ENCODE measurements at places on chromosomes 5 and 9.
A peak's percentile ranks its signal among the peaks of the same experiment; 100 is the strongest.

GRCh38 chr9:72579880-72580550 is 58.6 kb downstream of the TMC1 start:
- DNase-seq, result peak; percentile 40

DNA sequence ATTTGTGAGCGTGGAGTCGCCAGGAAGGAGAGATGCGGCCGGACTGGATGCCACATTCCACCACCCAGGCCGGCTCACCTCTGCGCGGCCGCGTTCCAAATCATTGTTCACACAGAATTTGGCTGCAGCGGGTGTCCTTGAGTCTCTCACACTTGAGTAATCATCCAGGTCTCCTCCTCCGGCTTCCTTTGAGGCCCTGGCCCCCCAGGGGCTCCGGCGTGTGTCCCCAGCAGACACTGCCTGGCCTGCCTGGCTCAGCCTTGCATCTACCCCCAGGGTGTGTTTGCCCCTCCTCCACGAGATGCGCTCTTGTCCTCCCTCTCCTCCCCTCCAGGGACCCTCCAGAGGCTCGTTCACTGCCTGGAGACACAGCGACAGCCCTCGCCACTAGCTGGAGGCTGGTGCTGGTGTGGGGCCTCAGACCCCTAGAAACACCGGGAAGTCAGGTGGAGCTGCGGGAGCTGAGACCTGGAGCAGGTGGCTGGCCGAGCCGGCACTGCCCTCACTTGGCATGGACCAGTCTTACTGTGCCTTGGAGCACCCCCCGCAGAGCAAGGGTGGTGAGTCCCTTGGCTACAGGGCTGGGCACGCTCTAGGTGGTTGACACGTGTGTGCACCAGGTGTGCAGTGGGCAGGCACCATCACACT is 7.0 kb upstream of the SLC9A3 start:
- no peak for DNase-seq

DNA sequence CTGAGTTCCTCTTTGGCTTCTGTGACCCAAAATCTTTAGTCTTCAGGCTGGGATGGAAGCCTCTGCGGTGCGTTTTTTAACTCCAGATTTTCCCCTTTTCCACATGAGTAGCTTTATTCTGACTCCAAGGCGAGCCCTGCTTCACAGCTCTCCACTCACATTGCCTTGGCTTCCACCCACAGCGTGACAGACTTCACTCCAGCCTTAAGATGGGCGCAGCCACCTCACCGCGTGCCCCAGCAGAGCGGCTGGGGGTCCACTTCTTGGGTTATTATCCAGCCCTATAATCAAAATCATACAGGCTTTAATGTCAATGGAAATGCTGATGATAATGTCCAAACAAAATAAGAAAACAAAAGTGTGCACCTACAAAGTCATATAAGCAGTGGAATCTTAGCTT is 1.2 kb downstream of the EXOC3 start:
- DNase-seq, result no peak

GRCh38 chr5:64632251-64632650 is 58.1 kb upstream of the SHISAL2B start:
- no peak for DNase-seq

DNA sequence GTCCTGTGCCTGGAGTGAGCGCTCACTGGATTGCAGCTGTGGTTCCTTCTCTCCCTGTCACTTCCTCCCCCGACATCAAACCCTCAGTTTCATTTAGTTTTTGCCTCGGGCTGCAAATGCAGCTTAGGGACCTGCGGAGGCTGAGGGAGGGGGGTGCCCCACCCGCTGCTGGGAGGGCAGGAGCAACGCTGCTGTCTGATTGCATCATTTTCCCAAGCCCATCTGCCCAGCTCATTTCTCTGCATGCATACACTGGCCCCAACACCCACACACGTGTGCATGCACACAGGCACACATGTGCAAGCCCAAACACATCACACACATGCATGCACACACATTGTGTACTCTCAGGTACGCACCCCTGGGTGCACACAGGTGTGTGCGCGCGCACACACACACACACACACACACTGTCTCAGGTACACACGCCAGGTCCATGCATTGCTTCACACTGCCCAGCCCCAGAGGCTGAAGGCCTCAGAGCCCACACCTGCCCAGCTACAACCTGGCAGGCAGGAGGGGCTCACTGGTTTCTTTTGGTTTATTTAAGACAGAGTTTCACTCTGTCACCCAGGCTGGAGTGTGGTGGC is 3.4 kb downstream of the ASS1 start:
- DNase-seq, result no peak

DNA sequence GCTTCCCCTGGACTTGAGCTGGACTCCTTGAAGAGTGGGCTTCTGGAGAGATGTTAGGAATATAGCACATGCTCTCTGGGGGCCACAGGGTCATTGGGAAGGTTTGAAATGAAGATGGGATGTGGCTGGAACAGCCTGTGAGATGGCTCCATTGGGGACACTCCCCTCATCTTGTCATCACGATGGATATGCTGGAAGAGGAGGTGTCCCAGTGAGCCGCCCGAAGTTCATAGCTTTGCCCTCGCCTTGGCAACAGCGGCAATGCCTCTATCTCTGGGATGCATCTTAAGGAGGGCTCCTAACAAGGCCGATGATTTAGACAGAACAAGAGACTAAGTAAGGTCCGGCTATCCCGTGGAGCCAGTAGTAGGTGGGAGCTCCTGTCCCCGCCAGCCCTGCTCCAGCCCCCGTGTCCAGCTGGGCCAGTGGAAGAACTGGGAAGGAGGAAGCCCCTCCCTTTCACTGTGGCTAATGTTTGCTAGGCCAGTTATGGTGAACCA is 23.9 kb downstream of the AMBP start:
- DNase-seq, result no peak

DNA sequence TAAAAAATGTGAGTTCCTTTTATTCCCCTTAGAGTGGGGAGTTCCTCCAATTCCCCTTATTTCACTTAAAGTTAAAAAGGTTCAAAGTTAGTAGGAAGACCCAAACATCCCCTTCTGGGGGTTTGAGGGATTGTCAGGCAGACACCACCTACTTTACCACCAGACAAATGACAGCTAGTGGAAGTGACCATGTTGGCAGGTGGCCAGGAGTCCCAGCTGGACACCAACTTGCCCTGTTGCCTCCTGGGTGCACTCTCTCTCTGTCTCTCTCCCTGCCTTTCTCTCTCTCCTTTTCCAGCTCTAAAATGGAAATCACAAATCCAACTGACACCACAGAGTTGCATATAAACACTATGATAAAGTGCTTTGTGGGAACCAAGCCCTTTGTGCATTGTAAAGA is 307.7 kb upstream of the TLE4 start:
- DNase-seq, result no peak

DNA sequence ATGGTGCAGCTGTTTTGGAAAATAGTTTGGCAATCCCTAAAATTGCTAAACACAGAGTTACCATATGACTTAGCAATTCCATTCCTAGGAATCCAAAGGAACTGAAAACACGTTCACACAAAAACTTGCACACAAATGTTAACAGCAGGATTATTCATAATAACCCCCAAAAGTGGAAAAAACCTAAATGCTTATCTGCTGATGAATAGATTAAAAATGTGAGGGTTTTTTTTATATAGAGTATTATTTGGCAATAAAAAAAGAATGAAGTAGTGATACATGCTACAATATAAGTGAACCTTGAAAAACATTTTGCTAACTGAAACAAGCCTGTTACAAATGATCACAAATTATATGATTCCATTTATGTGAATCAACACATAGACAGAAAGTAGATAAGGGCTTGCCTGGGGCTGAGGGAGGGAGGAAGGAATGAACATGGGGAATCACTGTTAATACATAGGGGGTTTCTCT is 45.1 kb upstream of the TRIO start:
- no peak for DNase-seq

GRCh38 chr5:14114615-14115251 is 28.4 kb upstream of the TRIO start:
- no peak for DNase-seq
